ENCODE measurements at places on chromosomes 4 and X.

GRCh38 chrX:78322863-78323262, 4.5 kb downstream of the CYSLTR1 start:
- DNase-seq, result no peak

DNA sequence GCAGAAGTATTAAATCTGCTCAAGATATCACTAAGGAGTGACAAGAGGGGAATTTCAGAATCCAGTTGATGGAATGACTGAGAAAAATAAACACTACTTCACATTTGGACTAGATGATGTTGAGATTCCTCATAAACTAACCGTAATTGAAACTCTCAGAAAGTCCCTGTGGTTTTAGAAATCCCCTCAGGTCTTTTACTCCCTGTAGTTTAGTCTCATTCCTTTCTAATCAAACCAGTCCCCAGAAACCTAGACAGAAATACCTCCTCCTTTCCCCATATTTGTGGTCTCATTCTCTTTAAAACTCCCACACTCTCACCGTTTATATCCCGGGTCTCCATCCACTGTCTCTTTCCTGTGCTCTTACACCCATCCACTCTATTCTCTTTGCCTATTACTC, 15.0 kb upstream of the TLR1 start:
- DNase-seq, result no peak

DNA sequence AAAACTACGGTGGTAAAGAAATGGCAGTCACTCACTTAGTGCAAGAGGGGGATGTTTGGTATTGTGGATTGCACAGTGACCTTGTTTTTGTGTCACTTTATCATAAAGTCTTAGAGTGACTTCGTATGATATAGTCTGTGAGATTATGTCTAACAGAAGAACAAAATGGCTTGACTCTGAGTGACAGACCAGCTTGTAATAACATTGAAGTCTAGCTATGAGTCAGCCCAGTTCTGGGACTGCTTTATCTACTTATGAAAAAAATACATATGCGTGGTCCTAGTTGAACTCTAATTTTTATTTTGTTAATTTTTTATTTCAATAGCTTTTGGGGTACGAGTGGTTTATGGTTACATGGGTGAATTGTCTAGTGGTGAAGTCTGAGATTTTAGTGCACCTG, 20.0 kb downstream of the DCLK2 start:
- no peak for DNase-seq

- DNase-seq, result no peak
These were observed 84.0 kb downstream of the WWC2 start for GRCh38 chr4:183182873-183183725.

DNA sequence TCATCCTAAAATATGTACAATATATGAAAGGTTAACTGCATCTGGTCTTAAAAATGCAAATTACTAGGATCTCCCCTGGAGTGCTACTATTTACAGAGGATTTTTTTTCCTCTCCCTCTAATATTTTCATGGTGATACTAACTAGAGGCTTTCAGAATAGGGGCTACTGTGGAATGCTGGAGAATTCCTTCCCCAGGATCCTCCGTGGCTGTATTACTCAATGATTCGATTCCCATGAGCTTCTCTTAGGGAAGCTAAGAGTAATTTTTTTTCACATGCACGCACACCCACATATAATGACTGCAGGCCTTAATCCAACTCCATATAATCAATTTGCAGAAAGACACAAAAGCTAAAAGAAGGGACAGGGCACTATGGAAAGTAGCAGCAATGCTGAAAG, 184.7 kb downstream of the ARHGAP6 start:
- DNase-seq, result no peak

All from GM12864 (cell line).